ENCODE measurements at places on chromosomes 5 and 9. TPM values are rescaled to one million over a fixed set of nuclear protein-coding genes. Genes with fewer than 3 reads are reported as not detected.

The PCDHB16 gene
- polyA plus RNA-seq: 0.66 TPM

The GFPT2 gene
- 13.9 TPM for polyA plus RNA-seq

The GCNT1 gene
- 7.6 TPM for polyA plus RNA-seq

The SPACA9 gene
- 3.6 TPM for polyA plus RNA-seq

The RASGRF2 gene
- 19.5 TPM for polyA plus RNA-seq

The CCL19 gene
- polyA plus RNA-seq: not detected

The BSPRY gene
- not detected for polyA plus RNA-seq

The ZBTB34 gene
- polyA plus RNA-seq: 9.4 TPM

The C5orf58 gene
- polyA plus RNA-seq: not detected

The TAF11L10 gene
- not detected for polyA plus RNA-seq

The DNM1 gene
- 17.4 TPM for polyA plus RNA-seq

The ZBED3 gene
- polyA plus RNA-seq: 7.3 TPM

The CMBL gene
- polyA plus RNA-seq: 37.2 TPM

The CCL21 gene
- not detected for polyA plus RNA-seq

The TLE1 gene
- polyA plus RNA-seq: 42.8 TPM

The ZNF608 gene
- 12.1 TPM for polyA plus RNA-seq

The ADAMTS12 gene
- 47.6 TPM for polyA plus RNA-seq

The ADCY2 gene
- not detected for polyA plus RNA-seq

The PIGO gene
- polyA plus RNA-seq: 14.3 TPM

The LRRC19 gene
- not detected for polyA plus RNA-seq

The AGXT2 gene
- not detected for polyA plus RNA-seq

The DCTN3 gene
- polyA plus RNA-seq: 97.6 TPM

The GPRIN1 gene
- polyA plus RNA-seq: 4.0 TPM

The DND1 gene
- 0.14 TPM for polyA plus RNA-seq

The INSYN2B gene
- polyA plus RNA-seq: 6.8 TPM

The LHX3 gene
- not detected for polyA plus RNA-seq

The PCDHAC2 gene
- not detected for polyA plus RNA-seq

The POLR1E gene
- polyA plus RNA-seq: 44.5 TPM

The HSPB3 gene
- polyA plus RNA-seq: 0.67 TPM

The GARNL3 gene
- 2.7 TPM for polyA plus RNA-seq

The TGFBI gene
- polyA plus RNA-seq: 2,576 TPM

The PCDHB14 gene
- 1.1 TPM for polyA plus RNA-seq

The NAIF1 gene
- polyA plus RNA-seq: 8.9 TPM

The BTNL9 gene
- polyA plus RNA-seq: not detected

The SIT1 gene
- polyA plus RNA-seq: not detected

The SVEP1 gene
- 34.8 TPM for polyA plus RNA-seq

The NUDT12 gene
- polyA plus RNA-seq: 8.1 TPM

The FAM13B gene
- polyA plus RNA-seq: 25.0 TPM

The RBM27 gene
- polyA plus RNA-seq: 14.4 TPM

The LURAP1L gene
- polyA plus RNA-seq: 40.8 TPM

The SEMA5A gene
- polyA plus RNA-seq: 28.0 TPM

The INSL4 gene
- 0.05 TPM for polyA plus RNA-seq

The ANKDD1B gene
- polyA plus RNA-seq: 0.04 TPM

The ITK gene
- polyA plus RNA-seq: not detected

The SLC34A1 gene
- polyA plus RNA-seq: not detected

The BTNL8 gene
- not detected for polyA plus RNA-seq

The IFNB1 gene
- polyA plus RNA-seq: not detected

The SLC2A8 gene
- 5.4 TPM for polyA plus RNA-seq

The SPINK4 gene
- not detected for polyA plus RNA-seq

The ZNF879 gene
- polyA plus RNA-seq: 1.9 TPM

The DNAI1 gene
- not detected for polyA plus RNA-seq

The CCDC180 gene
- 0.65 TPM for polyA plus RNA-seq

The CD14 gene
- polyA plus RNA-seq: 0.29 TPM

All from AG04450 (cell line).